ENCODE measurements at places on chromosomes 7 and 10.

DNA sequence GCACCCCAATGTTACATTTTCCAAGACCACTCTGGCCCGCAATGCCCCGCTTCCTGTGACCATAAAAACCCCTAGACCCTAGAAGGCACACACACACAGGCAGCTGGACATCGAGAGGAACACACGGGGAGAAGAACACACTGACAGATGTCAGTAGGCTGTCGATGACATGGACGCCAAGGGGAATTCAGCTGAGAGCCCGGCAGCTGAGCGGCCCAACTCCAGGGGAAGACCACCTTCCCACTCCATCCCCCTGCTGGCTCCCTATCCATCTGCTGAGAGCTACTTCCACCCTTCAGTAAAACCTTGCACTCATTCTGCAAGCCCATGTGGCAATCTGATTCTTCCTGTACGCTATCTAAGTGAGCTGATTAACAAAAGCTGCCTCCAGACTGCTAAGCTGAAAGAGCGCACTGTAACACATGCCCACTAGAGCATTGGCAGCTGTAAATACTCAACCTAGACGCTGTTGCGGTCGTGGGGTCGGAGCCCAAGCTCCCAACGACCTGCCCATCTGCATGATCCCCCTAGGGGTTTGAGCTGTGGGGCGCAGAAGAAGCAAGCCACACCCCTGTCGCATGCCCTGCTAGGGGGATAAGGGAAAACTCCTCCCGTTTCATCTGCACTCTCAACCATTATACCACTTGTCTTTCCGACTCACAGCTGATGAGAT lies 843.6 kb upstream of the POT1 start:
- DNase-seq, result no peak

- no peak for DNase-seq
Measured at GRCh38 chr10:92382631-92383030, 91.7 kb downstream of the MARCHF5 start.

- no peak for DNase-seq
Measured at GRCh38 chr7:105678811-105679495, 97.7 kb upstream of the EFCAB10 start.

GRCh38 chr10:133283931-133284330 lies 7.3 kb upstream of the ADAM8 start:
- no peak for DNase-seq

- DNase-seq, result no peak
Measured at GRCh38 chr10:13733071-13733470, 146.3 kb downstream of the PRPF18 start.

All from right renal pelvis (tissue), 4 donors.